ENCODE measurements at places on chromosomes 16 and 17. TPM values are rescaled to one million over a fixed set of nuclear protein-coding genes. Genes with fewer than 3 reads are reported as not detected.

The ETV4 gene
- 0.41 TPM for total RNA-seq

The PRAC1 gene
- total RNA-seq, result not detected

The OR1A1 gene
- total RNA-seq, result not detected

The ASPHD1 gene
- 0.40 TPM for total RNA-seq

The ZNF597 gene
- total RNA-seq, result 0.60 TPM

- H3K4me3 ChIP-seq, result peak overlapping the region; percentile 82
- DNase-seq, result no peak
- no peaks in the 10 kb centered on the region for H3K36me3 ChIP-seq
- peaks cover 39% of the 10 kb centered on the region for H3K27me3 ChIP-seq
- H3K27ac ChIP-seq, result peak overlapping the region; percentile 94
These were observed 500 bp downstream of the MAF start for GRCh38 chr16:79599837-79600637.

GRCh38 chr16:75593825-75594820, 27.9 kb downstream of the GABARAPL2 start:
- H3K36me3 ChIP-seq, result no peaks in the 10 kb centered on the region
- no peak overlapping the region for H3K4me3 ChIP-seq
- DNase-seq, result no peak
- H3K27ac ChIP-seq, result no peak overlapping the region
- no peaks in the 10 kb centered on the region for H3K27me3 ChIP-seq
- no peaks in the 10 kb centered on the region for H3K4me1 ChIP-seq

DNA sequence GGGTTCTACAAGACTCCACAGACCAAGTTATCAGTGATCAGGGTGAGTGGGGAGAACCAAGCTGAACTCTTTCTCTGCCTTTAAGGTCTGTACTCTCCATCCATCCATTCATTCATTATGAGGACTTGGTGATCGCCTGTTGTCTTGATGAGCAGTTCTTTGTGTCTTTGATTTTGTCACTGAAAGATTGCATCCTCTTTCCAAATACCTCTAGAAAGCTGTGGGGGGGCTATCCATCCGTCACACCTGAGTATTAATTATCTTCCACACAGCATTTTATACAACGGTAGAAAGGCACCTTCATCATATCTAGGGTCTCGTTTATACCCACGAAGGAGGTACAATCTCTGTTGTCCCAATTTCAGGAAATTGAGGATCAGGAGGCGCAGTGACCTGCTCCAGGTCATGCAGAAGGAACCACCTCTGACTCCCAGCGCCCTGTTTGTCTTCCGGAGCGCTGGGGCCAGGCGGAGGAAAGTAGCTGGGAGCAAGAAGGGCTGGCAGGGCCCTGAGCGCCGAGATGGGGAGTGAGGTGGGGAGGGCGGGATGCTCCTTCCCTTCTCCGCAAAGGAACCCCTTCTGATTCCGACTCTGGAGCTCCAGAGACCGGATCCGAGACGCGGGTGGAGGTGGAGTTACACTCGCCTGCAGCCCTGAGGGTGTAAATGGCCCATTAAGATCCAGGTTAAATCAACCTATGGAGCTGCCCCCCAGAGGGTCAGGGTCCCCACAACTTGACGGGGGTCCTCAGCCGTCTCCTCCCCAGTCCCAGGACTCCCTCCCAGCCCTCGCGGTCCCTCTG, 605 bp upstream of the ABAT start:
- peak overlapping the region; percentile 52 for H3K27ac ChIP-seq
- no peaks in the 10 kb centered on the region for H3K36me3 ChIP-seq
- H3K4me3 ChIP-seq, result peak overlapping the region; percentile 64
- H3K4me1 ChIP-seq, result peaks cover 8% of the 10 kb centered on the region
- DNase-seq, result no peak
- H3K27me3 ChIP-seq, result no peaks in the 10 kb centered on the region

GRCh38 chr17:11170881-11171280, 70.1 kb upstream of the SHISA6 start:
- no peak overlapping the region for H3K27ac ChIP-seq
- H3K27me3 ChIP-seq, result no peaks in the 10 kb centered on the region
- H3K36me3 ChIP-seq, result no peaks in the 10 kb centered on the region

DNA sequence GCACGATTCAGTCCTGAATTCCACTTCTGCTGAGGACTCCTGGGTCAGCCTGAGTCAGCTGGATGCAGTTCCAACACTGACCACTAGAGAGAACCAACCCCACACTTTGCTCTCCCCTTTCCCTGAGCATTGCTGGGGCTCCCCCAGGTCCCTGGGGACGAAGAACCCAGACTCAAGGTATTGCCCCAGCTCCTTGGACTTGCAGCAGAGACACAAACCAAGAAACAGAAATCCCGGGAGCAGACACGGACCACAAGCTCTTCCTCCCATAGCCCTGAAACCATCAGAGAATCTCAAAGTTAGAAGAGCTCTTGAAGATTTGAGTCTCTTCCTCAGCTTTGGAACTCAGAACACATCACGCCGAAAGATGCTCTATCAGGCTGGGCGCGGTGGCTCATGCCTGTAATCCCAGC, 678 bp upstream of the GH1 start:
- no peaks in the 10 kb centered on the region for H3K36me3 ChIP-seq
- H3K4me1 ChIP-seq, result no peaks in the 10 kb centered on the region
- no peak overlapping the region for H3K27ac ChIP-seq
- DNase-seq, result peak; percentile 69
- H3K4me3 ChIP-seq, result no peak overlapping the region
- no peaks in the 10 kb centered on the region for H3K27me3 ChIP-seq

GRCh38 chr17:20228410-20228809, 219.3 kb downstream of the SPECC1 start:
- H3K4me1 ChIP-seq, result peaks cover 3% of the 10 kb centered on the region
- H3K4me3 ChIP-seq, result no peak overlapping the region
- H3K27ac ChIP-seq, result no peak overlapping the region
- H3K27me3 ChIP-seq, result no peaks in the 10 kb centered on the region
- DNase-seq, result no peak
- H3K36me3 ChIP-seq, result peaks cover 4% of the 10 kb centered on the region
